ENCODE measurements at places on chromosomes 5 and 9. TPM values are rescaled to one million over a fixed set of nuclear protein-coding genes. Genes with fewer than 3 reads are reported as not detected.

- no peak for DNase-seq
Observed at GRCh38 chr5:135272311-135272805, 126.7 kb downstream of the MACROH2A1 start.

GRCh38 chr9:19807182-19807892 lies 18.5 kb upstream of the SLC24A2 start:
- DNase-seq = no peak

DNA sequence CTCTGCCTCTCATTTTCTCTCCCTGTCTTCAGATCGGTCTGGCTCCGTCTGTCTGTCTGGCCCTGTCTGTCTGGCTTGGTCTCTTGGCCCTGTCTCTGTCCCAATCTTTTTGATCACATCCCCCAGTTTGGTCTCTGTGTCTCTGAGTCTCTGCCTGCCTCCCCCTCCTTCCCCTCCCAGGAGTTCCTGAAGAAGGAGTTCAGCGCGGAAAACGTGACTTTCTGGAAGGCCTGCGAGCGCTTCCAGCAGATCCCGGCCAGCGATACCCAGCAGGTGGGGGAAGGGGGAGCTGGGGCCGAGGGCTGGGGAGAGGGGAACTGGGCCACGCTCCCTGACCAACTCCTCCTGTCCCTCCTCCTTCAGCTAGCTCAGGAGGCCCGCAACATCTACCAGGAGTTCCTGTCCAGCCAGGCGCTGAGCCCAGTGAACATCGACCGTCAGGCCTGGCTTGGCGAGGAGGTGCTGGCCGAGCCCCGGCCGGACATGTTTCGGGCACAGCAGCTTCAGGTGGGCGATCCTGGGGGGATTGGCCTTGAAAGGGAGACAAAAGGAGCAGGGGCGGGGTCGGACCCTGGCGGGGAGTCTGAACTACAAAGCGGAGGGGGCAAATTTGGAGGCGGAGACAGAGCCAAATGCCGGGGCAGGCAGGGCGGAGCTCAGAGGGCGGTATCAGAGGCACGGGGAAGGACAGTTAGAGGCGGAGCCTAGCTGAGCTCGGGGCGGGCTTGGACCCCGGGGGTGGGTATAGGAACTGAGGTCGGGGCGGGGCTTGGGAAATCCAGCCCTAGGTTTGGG lies 9.0 kb downstream of the RGS14 start:
- DNase-seq = no peak

SLC36A1 gene
- 3.1 TPM for total RNA-seq

- no peak for DNase-seq
Observed at GRCh38 chr5:104400941-104401340, 838.4 kb upstream of the NUDT12 start.
